ENCODE measurements at places on chromosomes 1 and 21.

- DNase-seq: no peak
Observed at GRCh38 chr1:163655565-163655964, 333.8 kb downstream of the NUF2 start.

DNA sequence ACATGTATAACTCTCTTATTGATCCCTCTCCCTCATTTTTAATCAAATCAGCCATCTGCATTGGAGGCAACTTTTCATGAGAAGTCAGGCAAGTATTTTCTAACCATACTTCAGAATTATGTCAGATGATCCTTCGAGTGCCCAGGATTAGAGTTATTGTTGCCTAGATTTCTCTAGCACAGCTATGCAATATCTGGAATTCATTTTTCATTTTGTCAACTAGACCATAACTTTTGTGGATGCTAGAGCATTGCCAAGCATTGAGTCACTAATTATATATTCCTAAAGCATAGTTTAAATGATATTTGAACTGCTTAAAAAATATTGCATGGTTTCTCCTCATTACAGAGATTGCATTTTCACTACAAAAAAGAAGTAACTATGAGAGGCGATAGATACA, 21.2 kb downstream of the HFM1 start:
- DNase-seq: no peak

- DNase-seq: no peak
Observed at GRCh38 chr1:19754482-19754881, 45.2 kb downstream of the TMCO4 start.

GRCh38 chr1:222583079-222583478, 6.7 kb downstream of the TAF1A start:
- DNase-seq: no peak

DNA sequence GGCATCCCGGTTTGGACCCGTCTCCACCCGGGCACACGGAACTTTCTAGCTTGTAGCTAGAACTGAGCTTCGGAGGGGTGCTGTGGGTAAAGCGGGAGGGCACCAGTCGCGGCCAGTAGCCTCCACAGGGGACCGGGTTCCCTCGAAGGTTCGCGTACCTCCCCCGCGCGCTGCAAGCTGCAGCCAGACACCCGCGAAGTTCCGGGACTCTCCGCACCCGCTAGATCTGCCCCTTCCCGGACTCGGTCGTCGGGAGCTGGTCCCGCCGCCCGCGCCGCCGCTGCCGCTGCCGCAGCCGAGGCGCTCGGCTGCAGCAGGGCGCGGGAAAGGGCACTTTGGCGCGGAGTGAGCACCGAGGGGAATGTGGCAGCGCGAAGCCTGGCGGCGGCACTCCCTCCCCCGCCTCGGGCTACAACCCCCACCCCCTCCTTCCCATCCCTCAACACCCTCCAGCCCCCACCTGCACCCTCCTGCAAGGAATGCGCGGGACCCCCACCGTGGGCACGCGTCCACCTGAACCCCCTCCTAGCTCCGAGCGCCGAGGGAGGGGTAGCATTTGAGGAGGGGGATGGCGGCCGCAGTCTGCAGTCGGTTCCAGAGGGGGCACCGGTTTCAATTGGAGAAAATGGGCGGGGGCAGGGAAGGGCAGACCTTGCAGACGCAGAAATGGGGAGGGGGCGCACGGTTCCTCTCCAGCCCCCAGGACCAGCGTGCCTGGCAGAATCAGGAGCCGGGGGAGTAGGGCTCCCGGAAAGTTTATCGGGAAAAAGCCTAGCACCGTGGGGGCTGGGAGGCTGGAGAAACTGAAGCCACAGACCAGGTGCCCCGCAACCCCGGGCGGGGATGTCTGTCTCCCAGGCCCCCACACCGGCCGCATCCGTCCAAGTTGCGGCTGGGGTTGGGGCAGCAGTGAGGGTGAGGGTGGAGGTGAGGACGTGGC, 968 bp downstream of the CSMD2 start:
- no peak for DNase-seq

GRCh38 chr1:207093944-207094343, 5.3 kb downstream of the C4BPB start:
- DNase-seq: no peak
